Right atrium auricular region (tissue), 2 donors: ENCODE measurements at places on chromosomes 16 and 17. TPM values are rescaled to one million over a fixed set of nuclear protein-coding genes. Genes with fewer than 3 reads are reported as not detected.

Gene GLIS2
- 10.3 TPM for total RNA-seq

Gene CD300E
- total RNA-seq: 1.0 TPM

Gene KRTAP4-3
- not detected for total RNA-seq

Gene CCL4L2
- total RNA-seq: not detected

Gene SCN4A
- 0.74 TPM for total RNA-seq

Gene KRT25
- total RNA-seq: not detected

Gene PLA2G10
- total RNA-seq: not detected

Gene MATCAP1
- 7.8 TPM for total RNA-seq

Gene ZSWIM7
- 20.9 TPM for total RNA-seq

Gene FAHD1
- 59.3 TPM for total RNA-seq

Gene CDC6
- total RNA-seq: 0.44 TPM

Gene KRT9
- total RNA-seq: not detected

Gene DLX4
- total RNA-seq: not detected

Gene CTCF
- total RNA-seq: 24.5 TPM

Gene ERN2
- not detected for total RNA-seq

Gene C17orf100
- 0.63 TPM for total RNA-seq

DNA sequence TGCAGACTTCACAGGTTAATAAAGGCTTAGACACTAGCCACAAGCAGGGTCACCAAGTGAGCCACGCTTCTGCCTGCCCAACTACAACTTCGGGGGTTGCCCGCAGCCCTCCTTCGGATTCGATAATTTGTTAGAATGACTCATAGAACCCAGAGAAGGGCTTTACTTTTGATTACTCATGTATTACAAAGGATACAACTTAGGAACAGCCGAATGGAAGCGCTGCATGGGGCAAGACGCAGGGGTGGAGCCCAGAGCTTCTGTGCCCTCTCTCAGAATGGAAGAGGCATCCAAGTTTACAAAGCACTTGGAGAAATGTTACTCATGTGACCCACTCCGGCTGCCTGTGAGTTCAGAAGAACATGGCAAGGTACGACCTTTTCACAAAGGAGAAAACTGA is 7.5 kb upstream of the CDH5 start:
- peaks cover 45% of the 10 kb centered on the region for H3K4me1 ChIP-seq
- no peaks in the 10 kb centered on the region for H3K36me3 ChIP-seq
- no peaks in the 10 kb centered on the region for H3K27me3 ChIP-seq
- no peak overlapping the region for H3K27ac ChIP-seq
- H3K4me3 ChIP-seq: no peak overlapping the region
- DNase-seq: no peak

DNA sequence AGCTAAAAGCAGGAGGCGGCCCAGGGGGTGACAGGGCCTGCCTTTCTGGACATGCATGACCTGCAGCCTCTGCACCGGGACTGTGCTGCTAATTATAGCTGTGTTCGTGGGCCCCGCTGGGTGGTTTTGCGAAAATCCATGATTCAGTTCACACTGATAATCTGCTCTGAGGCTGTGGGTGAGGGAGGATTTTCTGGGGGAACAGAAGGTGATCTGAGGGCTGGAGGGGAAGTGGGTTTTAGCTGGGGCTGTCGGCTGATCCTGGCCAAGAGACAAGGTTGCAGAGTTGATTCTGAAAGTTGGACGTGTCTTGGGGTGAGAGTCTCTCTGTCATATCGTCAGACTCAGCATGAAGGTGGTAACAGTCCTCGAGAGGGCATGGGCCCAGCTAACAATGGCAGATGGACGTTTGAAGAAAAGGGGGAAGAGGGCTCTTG is 187.5 kb upstream of the ZNF469 start:
- H3K4me1 ChIP-seq: no peaks in the 10 kb centered on the region
- H3K27ac ChIP-seq: no peak overlapping the region
- no peaks in the 10 kb centered on the region for H3K27me3 ChIP-seq

- no peak overlapping the region for H3K4me3 ChIP-seq
- no peaks in the 10 kb centered on the region for H3K36me3 ChIP-seq
- DNase-seq: peak; percentile 91
- H3K27me3 ChIP-seq: no peaks in the 10 kb centered on the region
- no peaks in the 10 kb centered on the region for H3K4me1 ChIP-seq
These were observed 133.7 kb downstream of the RAB11FIP4 start for GRCh38 chr17:31524926-31525800.

- peaks cover 48% of the 10 kb centered on the region for H3K36me3 ChIP-seq
- H3K4me1 ChIP-seq: no peaks in the 10 kb centered on the region
These were observed 13.2 kb downstream of the DDX42 start for GRCh38 chr17:63786971-63787711.

- H3K4me1 ChIP-seq: no peaks in the 10 kb centered on the region
- DNase-seq: no peak
- H3K27ac ChIP-seq: no peak overlapping the region
- H3K36me3 ChIP-seq: no peaks in the 10 kb centered on the region
- H3K4me3 ChIP-seq: no peak overlapping the region
These were observed 536.9 kb downstream of the TMEM114 start for GRCh38 chr16:8053437-8053836.

- no peaks in the 10 kb centered on the region for H3K36me3 ChIP-seq
- no peaks in the 10 kb centered on the region for H3K27me3 ChIP-seq
- H3K4me3 ChIP-seq: peak overlapping the region; percentile 44
- peaks cover 43% of the 10 kb centered on the region for H3K4me1 ChIP-seq
- peak overlapping the region; percentile 90 for H3K27ac ChIP-seq
- DNase-seq: no peak
These were observed 860 bp upstream of the DCAF7 start for GRCh38 chr17:63549289-63549945.

- DNase-seq: no peak
- peaks cover 24% of the 10 kb centered on the region for H3K36me3 ChIP-seq
- peak overlapping the region; percentile 85 for H3K27ac ChIP-seq
- no peaks in the 10 kb centered on the region for H3K4me1 ChIP-seq
- H3K27me3 ChIP-seq: no peaks in the 10 kb centered on the region
These were observed 23.8 kb downstream of the AKAP1 start for GRCh38 chr17:57108671-57109392.

DNA sequence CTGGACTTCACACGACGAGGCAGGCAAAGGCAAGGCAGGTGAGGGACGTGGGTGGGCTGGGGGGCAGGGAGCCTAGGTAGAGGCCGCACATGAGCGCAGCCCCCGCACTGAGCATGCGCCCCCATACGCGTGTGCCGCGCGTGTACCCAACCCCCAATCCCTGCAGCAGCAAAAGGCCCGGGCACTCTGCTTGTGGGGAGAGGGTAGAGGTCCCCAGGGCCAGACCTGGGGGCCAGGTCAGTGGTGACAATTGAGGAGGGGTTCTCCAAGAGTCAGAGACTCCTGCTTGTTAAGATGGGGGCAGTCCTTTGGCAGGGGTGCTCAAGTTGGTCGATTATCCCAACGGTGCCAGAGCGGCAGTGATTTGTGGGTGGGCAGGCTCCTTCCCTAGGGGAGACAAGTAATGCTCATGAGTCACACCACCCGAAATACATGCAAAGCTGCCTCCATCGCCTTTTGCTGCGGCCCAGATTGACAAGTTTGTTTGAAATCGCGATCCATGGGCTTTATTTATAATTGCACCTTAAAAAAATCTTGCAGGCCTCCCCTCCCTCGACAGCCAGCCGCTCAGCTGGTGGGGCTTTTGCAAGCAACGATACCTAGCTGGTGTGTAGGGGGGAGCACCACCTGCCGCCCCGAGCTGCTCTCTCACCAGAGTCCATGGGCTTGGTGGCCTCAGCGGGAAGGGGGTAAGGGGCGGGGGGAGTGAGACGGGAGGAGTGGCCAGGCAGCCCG is 1.1 kb upstream of the GIT1 start:
- no peaks in the 10 kb centered on the region for H3K4me1 ChIP-seq
- H3K4me3 ChIP-seq: peak overlapping the region; percentile 42
- H3K36me3 ChIP-seq: no peaks in the 10 kb centered on the region
- no peak for DNase-seq

DNA sequence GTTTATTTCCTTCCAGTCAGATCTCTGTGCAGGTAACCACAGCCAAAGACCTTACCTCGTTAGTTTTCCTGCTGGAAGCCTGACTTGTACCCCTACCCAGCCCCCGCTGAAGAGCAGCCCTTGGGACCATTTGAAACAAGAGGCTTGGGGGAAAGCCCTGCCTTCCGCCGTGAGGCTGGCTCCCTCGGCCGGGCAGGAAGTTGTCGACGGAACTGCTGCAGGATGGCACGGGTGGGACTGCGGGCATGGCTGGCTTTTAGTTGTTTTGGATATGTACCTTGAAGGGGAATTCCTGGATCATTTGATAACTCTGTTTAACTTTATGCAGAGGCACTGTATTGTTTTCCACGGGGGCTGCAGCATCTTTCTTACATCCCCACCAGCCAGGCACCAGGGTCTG is 49.0 kb upstream of the ENDOV start:
- H3K4me3 ChIP-seq: no peak overlapping the region
- no peak for DNase-seq
- H3K27me3 ChIP-seq: no peaks in the 10 kb centered on the region
- H3K36me3 ChIP-seq: peaks cover 87% of the 10 kb centered on the region

GRCh38 chr17:3448059-3448665 is 14.5 kb upstream of the OR1E2 start:
- H3K27ac ChIP-seq: no peak overlapping the region
- no peak overlapping the region for H3K4me3 ChIP-seq
- H3K4me1 ChIP-seq: no peaks in the 10 kb centered on the region
- H3K36me3 ChIP-seq: no peaks in the 10 kb centered on the region
- DNase-seq: no peak

DNA sequence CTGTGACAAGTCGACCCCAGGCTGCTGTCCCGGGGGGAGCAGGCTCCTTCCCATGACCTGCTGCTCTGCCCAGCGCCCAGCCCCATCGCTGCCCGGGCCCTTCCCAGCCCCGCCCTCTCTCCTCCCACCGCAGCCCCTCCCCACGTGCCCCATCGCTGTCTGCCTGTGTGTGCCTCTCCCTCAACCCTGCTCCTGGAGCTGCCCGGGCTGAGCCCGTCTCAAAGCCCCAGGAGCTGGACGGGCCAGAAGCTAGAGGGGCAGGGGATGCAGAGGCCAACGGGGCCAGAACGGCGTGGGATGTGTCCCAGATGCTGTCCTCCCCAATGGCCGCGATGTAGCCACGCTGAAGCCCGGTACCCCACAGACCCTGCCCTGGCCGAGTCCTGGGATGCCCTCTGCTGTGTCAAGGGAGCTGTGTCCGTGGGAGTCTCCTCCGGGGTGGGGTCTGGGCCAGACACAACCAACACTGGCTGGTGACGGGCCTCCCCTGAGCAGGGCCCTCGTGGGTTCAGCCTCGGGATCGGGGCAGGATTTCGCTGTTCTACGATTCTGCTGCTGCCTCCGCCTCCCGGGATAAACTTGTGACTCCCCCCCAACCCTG is 118.2 kb upstream of the ZNF750 start:
- no peak overlapping the region for H3K27ac ChIP-seq
- H3K36me3 ChIP-seq: no peaks in the 10 kb centered on the region
- no peak for DNase-seq
- H3K27me3 ChIP-seq: no peaks in the 10 kb centered on the region
- H3K4me3 ChIP-seq: no peak overlapping the region
- no peaks in the 10 kb centered on the region for H3K4me1 ChIP-seq

DNA sequence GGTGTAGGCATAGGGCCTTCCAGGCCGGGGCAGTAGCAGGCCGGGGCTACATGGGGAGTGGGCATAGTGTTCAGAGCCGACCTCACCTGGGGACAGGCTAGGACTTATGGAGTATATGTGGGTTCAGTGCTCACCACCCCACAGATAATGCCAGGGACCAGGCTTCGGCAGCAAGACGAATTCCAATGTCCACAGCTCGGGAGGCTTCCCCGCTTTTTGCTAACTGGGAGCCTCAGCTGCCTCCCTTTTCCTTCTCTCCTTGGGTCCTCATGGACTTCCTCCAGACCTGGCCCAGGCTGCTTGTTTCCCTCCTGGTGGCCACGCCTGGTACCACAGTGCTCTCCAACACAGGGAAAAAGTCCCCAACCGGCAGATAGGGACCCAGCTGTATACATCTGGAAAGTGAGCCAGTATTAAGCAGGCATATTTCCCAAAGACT is 20.1 kb upstream of the SLC46A1 start:
- H3K4me1 ChIP-seq: no peaks in the 10 kb centered on the region
- DNase-seq: peak; percentile 56
- no peak overlapping the region for H3K27ac ChIP-seq
- no peaks in the 10 kb centered on the region for H3K36me3 ChIP-seq
- H3K27me3 ChIP-seq: no peaks in the 10 kb centered on the region
- H3K4me3 ChIP-seq: no peak overlapping the region

DNA sequence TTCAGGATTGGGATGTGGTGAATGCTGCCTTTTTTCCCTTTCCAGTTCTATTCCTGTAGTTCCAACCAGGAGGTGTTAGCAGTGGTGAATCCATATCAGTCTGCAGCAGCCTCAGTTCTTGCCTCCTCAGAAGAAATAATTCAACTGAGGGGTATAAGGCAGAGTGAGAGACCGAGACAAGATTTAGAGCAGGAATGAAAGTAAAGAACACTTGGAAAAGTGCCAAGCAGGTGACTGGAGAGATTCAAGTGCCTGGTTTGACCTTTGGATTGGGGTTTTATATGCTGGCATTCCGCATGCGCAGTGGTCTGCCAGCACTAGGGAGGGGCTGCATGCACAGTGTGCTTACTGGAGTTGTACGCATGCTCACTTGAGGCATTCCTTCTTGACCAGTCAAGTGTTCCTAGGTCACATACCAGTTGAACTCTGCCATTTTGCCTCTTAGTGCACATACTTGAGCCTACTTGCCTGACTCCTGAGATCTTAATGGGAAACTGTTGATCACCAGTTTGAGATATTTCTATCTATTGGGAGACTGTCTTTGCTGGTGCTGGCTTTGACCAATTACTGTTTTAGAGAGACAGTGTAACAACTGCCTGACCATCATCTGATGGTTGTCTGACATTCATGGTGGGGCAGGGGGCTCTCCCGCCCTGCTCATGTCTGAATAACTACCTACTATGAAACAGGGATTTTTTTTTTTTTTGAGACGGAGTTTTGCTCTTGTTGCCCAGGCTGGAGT is 680 bp upstream of the CCL15 start:
- H3K36me3 ChIP-seq: no peaks in the 10 kb centered on the region
- H3K4me3 ChIP-seq: no peak overlapping the region
- H3K27ac ChIP-seq: no peak overlapping the region
- DNase-seq: no peak
- H3K4me1 ChIP-seq: no peaks in the 10 kb centered on the region

GRCh38 chr16:8639694-8640093 is 18.2 kb downstream of the METTL22 start:
- H3K4me1 ChIP-seq: no peaks in the 10 kb centered on the region
- no peaks in the 10 kb centered on the region for H3K27me3 ChIP-seq
- H3K4me3 ChIP-seq: no peak overlapping the region
- no peak for DNase-seq
- peaks cover 90% of the 10 kb centered on the region for H3K36me3 ChIP-seq
- H3K27ac ChIP-seq: no peak overlapping the region

- no peak overlapping the region for H3K4me3 ChIP-seq
- H3K4me1 ChIP-seq: peaks cover 3% of the 10 kb centered on the region
- no peak overlapping the region for H3K27ac ChIP-seq
- peaks cover 8% of the 10 kb centered on the region for H3K27me3 ChIP-seq
- no peak for DNase-seq
These were observed 5.1 kb upstream of the C17orf113 start for GRCh38 chr17:42055496-42055895.
